Stimulated activated CD8-positive, alpha-beta memory T cell treated with anti-CD3 and anti-CD28 coated beads, Interleukin-15, amount 100 ng/mL, for 4 hours (primary cell): ENCODE measurements at places on chromosomes 11 and 22.
A peak's percentile ranks its signal among the peaks of the same experiment; 100 is the strongest.

DNA sequence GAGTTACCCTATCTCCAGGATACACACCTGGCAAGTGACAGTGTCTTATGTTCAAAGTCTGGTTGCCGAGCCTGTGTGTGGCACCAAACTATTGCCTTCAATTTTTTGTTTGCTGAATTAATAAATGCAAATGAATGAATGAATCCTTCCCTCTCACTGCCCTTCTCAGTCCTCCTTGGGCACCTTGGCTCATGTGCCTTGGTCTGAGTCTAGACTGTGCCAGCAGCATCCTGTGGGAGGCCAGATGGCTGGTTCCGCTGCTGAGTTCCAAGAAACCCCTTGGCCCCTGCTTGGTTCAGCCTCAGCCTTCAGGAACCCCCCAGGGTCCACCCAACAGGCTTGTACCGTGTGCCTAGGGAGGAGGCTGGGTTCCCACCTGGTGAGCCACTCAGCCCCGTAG is 31.0 kb downstream of the TOB2 start:
- DNase-seq: no peak

DNA sequence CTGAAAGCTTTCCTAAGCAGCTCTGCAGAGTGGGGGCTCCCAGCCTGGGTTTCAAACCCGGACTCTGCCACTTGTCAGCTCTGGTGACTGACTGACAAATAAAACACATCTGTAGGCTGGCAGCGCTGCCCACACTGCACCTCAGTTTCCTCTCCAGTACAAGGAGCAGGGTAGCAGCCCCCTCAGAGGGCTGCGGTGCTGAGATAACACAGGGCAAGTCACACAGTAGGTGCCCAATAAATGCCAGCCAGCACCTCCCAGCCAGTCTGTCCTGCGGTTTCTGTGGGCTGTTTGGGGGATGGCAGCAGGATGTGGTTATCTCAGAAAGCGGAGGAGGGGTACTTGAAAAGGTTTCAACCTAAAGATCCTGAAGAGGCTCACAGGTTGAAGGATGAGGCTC is 1.5 kb downstream of the SYT12 start:
- DNase-seq: peak; percentile 38

DNA sequence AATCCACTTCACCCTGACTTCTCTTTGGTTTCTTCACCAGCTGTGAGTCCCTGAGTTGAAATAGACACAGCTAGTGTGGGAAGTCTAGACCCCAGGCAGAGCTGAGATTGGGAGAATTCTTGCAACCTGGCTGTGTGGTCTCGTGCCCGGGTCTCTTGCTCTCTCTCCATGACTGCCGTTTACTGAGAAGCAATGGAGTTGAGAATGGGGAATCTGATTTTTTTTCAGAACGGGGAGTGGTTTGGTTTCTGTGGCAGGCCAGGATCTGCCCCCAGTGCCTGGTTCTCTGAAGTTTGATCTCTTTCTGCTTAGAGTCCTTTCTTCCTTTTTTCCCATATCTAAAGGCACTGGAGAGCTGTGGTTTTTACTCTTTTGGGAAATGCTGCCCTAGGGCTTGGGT is 1.5 kb downstream of the SIDT2 start:
- no peak for DNase-seq

- no peak for DNase-seq
Measured at GRCh38 chr22:44024288-44024921, at the start of gene PARVB. Gene PARVB (plus strand): TSS chr22:44024302. CDS start chr22:44024340, 38 bp downstream.

DNA sequence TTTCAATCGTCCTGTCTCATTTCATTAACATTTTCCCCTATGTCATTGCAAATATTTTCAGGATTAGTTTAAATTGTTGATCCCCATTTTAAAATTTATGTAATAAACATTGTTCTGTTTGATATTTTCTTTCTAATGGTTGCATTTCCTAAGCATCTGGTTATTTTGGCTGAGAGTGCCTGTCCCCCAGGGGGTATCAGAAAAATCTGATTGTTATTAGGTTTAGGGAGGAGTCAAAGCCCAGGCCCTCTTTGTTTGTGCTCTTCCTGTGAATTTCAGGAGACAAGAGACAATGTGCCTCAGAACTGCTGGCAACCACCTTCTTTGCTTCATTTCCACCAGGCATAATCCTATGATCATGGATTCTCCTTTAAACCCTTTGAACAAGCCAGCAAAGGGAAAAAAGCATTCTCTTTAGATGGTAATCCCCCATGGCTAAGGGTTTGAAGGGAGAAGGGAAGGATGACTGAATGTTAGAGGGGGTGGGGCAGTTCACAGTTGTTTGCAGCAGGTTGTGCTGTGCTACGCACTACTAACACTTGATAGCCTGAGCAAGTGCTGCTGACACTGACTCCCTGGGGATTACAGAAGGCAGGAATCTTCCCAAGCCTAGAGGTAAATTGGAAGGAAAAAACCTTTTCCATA is 462.4 kb upstream of the LRRC4C start:
- no peak for DNase-seq

DNA sequence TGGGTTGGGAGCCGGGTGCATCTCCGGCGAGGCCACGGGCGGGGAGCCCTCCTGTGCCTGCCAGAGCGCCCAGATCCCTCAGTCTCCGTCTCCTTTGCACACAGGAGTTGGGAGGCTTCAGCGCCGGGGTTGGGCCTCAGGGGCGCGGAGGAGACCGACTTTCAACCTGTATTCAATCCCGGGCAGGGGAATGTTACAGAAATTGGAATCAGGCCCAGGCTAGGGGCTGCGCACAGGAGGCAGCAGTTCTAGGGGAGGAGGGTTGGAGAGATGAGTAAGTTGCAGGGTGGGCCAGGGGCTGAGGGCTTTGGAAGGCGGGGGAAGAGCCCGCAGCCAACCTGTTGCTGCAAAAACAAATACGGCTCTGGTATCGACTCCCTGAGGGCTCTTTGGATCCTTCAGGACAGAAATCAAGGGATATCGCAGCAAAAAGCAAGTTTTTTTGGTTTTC is 640 bp upstream of the KCNA4 start:
- DNase-seq: no peak

- no peak for DNase-seq
Measured at GRCh38 chr22:50710221-50710620, 27.8 kb upstream of the ACR start.

GRCh38 chr22:28146401-28147314 is 227.6 kb upstream of the PITPNB start:
- no peak for DNase-seq

DNA sequence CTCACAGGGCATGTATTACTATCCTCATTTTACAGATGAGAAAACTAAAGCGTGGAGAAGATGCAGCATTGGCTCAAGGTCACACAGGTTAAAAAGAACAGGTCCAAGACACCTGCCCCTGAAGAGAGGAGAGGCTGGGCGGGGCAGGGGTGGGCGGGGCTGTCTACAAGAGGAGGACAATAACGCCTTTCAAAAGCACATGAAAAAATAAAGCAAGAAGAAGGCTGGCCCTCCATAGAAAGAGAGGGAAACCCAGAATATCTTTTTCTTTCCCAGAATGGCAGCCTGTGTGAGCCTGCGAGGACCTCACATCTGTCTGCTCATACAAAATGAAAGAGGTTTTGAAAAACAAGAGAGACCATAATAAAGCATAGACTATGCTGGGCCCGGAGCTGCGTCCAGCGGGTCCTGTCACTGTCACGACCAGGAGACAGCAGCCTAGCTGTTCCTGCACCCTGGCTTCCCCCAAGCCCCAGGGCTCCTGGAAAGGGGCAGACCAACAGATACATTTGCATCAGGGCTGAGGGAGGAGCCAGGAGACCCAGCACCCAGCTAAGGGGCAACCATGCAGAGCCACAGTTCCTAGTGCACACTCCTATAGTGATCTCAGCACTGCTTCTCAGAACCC is 61.6 kb downstream of the DSCAML1 start:
- DNase-seq: no peak
